ENCODE measurements at places on chromosomes 5 and 9.

DNA sequence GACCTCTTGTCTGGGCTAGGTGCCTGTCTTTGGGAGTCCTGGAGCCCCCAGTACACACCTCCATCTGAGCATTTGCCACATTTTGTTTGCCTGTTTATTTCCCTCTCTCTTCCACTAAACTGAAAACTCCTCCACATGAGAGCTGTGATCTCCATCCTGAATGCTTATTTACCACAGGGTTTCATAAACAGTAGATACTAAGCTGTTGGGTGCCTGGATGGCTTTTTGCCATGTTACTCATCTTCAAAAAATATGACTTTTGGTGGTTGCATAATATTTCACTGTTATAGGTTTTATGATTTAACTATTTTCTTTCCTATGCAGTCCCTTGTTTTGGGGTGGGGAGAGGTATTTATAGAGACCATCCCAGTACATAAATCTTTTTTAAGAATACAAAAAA is 99.6 kb downstream of the APBA1 start:
- DNase-seq: no peak

- DNase-seq: no peak
Observed at GRCh38 chr5:57721226-57721625, 238.6 kb upstream of the ACTBL2 start.

DNA sequence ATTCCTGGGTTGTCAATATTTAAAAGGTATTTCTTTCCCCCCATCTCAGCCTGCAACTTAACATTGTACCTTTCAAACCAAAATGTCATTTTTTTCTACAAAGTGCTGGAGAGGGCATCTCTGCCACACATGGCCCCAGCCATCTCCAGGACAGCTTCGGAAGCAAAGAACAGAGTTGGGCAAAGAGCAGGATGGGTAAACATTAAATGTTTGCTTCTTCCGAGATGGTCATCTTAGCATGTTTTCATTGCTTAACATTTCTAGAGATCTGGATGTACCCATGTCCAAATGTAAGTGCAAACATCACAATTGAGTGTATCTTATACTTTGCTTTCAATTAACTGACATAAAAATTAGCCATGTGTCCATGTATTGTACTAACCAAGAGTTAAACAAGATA is 14.3 kb upstream of the F2RL2 start:
- DNase-seq: no peak

DNA sequence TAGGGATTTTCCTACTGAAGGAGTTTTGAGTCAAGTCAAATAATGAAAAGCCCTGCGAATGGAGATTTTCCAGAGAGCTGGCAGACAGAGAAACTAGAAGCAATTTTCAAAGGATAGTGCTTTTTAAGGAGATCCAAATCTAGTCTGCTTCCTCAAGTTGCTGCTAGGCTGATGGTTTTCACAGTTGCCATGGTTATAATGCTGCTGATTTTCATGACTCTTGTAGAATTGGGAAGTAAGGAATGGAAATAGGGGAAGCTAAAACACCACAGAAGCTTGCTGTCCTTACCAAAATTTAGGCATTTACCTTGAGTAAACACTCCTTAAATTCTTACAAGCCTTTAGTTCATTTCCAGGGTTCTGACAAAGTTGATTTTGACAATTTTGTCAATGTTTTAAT is 30.1 kb upstream of the HAPLN1 start:
- DNase-seq: no peak

DNA sequence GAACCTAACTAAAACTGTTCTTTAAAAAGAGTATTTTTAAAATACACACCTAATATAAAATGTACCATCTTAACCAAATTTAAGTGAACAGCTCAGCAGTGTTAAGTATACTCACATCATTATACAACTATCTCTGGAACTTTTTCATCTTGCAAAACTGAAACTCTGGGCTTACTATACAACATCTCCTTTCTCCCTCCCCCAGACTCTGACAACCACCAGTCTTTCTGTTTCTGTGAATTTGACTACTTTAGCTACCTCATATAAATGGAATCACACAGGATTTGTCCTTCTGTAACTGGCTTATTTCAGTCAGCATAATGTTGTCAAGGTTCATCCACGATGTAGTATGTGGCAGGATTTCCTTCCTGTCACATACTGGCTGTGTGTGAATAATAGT is 93.5 kb downstream of the FOXD1 start:
- no peak for DNase-seq

GRCh38 chr5:170986598-170986997 is 124.8 kb downstream of the RANBP17 start:
- DNase-seq: no peak

DNA sequence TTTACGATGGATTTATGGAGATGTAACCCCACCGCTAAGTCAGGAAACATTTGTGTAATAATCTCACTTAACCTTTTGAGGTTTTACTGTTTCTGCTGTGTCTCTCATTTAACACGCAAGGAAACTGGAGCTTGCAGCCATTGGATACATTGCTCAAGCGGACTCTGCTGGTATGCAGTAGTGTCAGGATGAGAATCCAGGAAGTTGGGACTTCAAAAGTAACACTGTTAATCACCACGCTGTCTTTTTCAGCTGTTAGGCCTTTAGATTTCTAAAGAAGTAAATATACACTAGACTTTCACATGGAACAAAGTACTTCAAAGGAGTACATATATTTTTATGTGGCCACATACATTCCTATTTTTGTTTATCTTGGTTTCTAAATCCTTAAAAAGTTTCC is 114.7 kb downstream of the LPAR1 start:
- no peak for DNase-seq

GRCh38 chr5:167918184-167918812 is 373.1 kb upstream of the WWC1 start:
- no peak for DNase-seq

- no peak for DNase-seq
Observed at GRCh38 chr9:132791699-132792240, 86.3 kb downstream of the AK8 start.

- DNase-seq: no peak
Observed at GRCh38 chr9:79698967-79699366, 127.2 kb downstream of the TLE4 start.

- peak; percentile 34 for DNase-seq
Observed at GRCh38 chr5:53481159-53481886, 894 bp downstream of the FST start.
